ENCODE measurements at places on chromosomes 4 and X. TPM values are rescaled to one million over a fixed set of nuclear protein-coding genes. Genes with fewer than 3 reads are reported as not detected.
A peak's percentile ranks its signal among the peaks of the same experiment; 100 is the strongest.

DNA sequence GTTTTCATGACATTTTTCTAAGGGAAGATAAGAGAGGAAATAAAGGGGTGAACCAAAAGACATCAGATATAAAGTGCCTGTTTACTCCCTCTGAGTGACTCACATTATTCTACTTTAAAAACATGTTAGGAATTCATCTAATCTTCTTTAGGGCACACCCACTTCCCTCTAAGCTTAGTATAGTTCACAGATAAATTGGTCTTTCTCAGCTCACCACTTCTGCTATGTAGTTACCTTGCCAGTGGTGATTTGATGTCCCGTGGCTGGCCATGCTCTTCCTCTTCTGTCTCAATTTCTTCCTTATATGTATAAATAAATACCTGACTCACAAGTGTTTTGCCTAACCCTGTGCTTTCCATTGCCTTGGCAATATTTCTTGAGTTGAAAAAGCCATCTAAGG, 96.8 kb downstream of the PDLIM5 start:
- DNase-seq: peak; percentile 71

DNA sequence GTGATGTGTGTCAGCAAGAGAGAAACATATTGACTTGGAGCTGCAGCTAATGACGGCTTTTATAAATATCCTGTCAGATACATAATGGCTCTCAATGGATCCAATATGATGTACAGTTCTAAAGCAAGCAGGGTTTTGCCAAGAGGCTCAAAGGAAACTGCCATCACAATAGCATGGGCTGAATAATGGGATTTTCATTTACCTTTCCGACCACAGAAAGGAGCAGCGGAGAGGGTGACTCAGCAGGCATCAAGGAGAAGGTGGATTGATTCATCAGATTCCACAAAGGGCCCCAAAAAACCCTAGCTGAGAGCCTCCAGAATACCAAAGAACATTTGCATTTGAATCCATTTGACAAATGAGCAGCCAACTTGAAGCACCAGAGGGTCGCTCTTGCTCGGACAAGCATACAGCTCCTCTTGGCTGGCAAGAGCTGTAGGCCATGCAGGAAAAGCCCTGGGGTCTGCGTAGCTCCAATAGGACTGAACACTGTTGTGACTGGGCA, 355.7 kb upstream of the NOCT start:
- no peak for DNase-seq

DNA sequence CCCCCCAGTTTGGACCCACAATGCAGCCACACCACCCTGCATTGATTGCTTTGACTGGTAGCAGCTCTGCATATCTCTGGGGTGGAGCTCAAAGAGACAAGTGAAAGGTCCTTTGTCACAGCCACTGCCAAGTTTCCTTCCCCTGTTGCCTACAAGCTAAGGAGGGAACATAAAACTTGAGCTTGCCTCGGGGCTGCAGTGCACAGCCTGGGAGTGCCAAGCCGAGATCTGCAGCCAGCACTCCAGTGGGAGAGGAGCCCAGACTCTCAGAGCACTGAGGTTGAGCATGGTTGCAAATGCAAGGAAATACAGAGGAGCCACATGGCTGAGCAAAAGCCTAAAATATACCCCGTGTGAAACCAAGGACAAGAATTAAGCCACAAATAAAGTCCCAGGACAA, 142.2 kb downstream of the DKK2 start:
- DNase-seq: no peak

Gene VGLL1
- polyA plus RNA-seq: not detected

Gene ZFP42
- polyA plus RNA-seq: not detected
